Effector memory CD4-positive, alpha-beta T cell (primary cell): ENCODE measurements at places on chromosomes 2 and 18.

DNA sequence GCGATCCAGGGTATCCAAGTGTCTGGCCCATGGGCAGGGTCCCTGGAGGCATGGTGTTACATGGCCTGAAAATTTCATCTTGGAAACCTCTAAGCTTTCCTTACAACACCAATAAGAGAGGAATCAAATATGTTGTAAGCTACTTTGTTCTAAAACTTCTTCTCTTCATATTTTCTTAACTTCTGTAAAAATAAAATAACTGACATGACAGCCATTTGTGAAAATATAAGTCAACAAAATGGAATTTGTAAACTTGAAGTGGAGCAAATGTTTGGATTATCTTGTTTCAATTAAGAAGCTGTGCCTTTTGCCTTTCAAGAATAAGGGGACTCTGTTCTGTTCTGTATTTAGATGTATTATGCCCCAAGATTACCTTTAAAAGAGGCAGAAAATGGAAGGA is 319.7 kb downstream of the LPIN1 start:
- no peak for DNase-seq

- no peak for DNase-seq
Measured at GRCh38 chr18:12474876-12475275, 67.1 kb downstream of the PRELID3A start.

DNA sequence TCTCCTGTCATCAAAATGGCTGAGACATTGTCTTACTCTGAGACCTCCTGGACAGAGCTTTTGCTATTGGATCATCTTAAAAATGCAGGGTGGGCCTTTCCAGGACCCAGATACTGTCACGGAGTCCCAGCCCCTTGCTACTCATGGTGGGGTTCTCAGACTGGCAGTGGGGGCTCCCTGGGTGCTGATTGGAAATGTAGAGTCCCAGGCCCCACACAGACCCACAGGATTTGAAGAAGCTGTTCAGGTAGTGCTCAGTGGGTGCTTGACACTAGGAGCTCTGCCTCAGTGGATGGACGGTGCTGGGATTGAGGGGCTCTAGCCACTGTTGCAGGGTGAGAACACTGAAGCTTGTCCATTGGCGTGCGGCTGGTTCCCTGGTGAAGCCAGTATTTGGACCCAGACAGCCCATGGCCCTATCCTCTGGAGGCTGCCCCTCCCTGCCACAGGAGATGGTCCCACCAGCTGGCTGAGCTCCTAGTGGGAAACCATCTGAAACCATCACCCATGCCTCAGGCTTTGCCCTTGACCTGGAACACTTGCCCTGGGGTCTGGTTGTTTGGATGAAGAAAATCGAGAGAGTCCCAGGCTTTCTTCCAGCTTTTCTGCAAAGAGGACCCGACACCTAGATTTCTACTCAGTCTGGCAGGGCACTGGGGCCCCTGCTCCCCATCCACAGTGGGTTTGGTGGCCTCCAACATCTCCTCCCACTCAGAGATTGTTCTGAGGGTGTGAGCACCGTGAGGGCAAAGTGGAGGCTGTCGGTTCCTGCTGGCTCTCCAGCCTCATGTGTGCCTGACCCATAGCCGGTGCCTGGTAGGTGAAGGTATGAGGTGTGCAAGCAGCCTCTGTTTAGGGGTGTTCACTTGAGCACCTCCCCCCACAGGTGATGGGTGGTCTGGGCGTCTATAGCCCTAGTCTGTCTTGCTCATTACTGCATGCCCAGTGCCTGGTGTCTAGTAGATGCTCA is 30.1 kb downstream of the MROH2A start:
- DNase-seq, result no peak

GRCh38 chr2:200184748-200185627 is 121.5 kb upstream of the SPATS2L start:
- no peak for DNase-seq

DNA sequence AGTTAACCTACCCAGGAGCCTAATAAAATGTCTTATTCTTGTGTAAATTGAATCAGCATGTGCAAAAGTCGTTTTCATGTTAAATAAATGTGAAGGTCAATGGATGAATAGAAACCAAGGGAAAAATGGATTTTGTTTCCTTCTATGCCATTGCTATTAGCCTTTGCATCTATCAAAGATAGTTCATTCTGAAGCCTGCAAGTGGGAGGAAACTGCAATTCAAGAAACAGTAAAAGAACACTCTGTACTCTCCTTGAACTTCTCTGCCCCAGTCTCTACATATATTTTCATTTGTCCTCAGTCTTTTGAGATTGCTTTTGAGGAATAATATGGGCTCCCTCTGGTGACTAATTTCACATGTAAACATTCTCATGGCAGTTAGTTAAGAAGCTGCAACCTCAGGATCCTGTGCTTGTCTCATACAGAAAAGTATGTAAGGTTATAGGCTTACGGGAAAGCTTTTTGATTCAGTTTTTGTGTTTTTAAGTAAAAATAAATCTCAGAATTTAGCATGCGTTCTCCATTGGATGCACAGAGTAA is 1590.0 kb upstream of the LRRTM1 start:
- no peak for DNase-seq

- no peak for DNase-seq
Measured at GRCh38 chr18:50619861-50620275, 60.0 kb downstream of the MAPK4 start.

DNA sequence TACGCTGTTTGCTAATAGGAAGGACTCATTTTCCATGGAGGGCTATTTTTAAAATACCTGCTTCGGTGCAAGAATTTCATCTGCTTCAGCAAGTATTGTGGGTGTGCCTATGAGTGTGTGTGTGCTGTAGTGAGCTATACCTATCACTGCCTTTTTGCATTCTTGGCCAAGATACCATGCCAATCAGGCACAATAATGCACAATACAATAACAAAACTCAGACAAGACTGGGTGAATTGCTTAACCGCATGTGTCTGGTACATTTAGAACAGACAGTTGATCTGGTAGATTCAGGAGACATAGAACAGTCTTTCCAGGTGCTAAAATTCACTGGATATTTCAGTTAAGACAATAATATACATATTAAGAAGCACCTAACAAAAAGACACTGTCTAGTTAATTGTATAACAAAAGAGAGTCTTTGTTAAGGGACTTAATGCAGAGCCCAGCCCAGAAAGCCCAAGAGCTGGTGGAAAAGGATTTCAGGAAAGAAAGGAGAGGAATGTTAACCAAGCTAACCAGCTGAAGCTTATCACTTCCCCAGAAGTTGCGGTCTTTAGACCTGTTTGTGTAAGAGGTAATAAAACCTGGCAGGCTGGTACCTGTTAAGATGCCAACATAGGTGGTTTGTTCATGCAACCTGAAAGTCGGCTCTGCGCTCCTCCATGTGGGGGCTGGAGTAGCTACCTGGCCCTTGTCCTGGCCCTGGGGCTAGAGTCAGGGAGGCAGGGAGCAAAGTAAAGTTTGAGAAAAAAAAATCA is 153.3 kb upstream of the RBMS1 start:
- no peak for DNase-seq

DNA sequence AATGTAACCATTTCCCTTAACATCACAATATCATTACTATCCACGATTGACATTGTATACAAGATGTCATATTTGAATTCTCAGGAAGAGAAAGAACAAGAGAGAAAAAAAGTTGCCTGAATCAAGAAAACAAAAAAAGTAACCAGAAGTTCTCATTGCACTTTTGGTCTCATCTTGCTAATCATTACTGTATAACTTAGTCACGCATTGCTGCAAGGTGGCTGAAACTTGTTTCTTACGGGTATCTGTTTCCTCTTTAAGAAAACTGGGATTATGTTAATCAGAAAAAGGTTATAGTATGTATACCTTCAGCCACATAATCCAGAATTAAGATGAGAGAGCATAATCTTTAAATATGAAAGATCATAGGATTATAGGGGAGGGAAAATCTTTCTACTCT is 639.7 kb upstream of the SYT4 start:
- no peak for DNase-seq

- DNase-seq, result no peak
Measured at GRCh38 chr18:23617412-23618014, 31.2 kb upstream of the NPC1 start.

- DNase-seq, result no peak
Measured at GRCh38 chr2:185074156-185074555, 475.8 kb downstream of the ZNF804A start.

GRCh38 chr18:29160170-29160569 is 983.2 kb upstream of the CDH2 start:
- no peak for DNase-seq

DNA sequence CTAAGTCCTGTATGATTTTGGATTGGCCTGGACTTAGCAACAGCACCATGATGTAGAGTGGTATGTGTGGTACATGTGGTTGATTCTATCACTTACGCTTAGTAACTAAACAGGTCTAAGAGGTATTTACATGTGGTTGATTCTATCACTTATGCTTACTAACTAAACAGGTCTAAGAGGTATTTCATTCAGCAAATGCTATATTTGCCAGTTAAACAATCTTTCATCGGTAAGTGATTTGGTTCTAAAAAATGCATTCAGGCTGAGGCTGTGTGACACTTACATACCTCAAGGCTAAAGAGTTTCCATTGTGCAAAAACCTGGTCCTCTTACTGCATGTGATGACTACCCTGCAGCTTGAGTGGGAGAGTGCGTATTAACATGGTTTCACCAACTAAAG is 13.1 kb downstream of the EIF4E2 start:
- no peak for DNase-seq

GRCh38 chr2:47295131-47295980 is 107.6 kb upstream of the MSH2 start:
- no peak for DNase-seq

- DNase-seq, result no peak
Measured at GRCh38 chr18:40751186-40751585, 1203.8 kb upstream of the PIK3C3 start.

- no peak for DNase-seq
Measured at GRCh38 chr18:35581898-35582641, 530 bp downstream of the GALNT1 start.

DNA sequence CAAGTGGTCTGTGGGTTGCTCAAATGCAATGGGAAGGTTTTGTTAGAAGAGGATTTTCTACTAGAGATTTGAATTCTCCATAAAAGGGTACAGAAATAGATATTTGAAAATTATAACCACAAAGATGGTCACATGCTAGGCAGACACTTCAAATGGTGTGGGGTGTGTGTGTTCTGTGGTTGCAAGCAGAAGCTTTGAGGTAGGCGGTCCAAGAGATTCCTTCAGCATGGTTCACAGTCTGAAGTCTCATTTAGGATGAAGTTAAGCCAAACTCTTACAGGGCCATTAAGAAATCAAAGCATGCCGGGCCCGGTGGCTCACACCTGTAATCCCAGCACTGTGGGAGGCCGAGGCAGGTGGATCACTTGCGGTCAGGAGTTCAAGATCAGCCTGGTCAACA is 38.3 kb upstream of the RMDN2 start:
- DNase-seq, result no peak

DNA sequence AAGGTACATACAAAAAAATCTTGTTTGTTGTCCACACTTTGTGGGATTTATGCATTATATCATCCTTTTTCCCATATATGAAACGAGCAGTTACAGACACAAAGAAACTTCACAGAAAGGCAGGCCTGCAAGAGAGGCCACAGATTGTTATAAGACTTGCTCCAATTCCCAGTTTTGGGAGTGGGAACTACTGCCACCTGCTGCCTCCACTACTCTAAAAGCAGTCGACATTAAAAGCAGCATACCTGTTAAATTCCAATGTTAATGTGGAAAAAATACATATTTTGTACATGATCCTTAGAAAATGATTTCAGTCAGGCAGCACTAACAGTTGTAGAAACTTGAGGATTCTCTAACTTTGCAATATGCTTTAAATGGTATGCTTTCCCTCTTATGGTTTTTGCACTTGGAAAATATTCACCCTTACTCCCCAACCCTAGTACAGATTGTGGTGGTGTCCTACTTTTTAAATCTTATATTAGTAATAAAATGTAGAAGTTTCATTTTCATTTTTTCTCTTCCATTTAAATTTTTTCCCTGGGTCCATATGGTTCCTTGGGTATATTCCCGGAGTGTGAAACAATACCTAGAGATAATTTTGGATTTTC is 37.9 kb downstream of the SLC38A11 start:
- no peak for DNase-seq

- no peak for DNase-seq
Measured at GRCh38 chr2:230614913-230615332, 97.7 kb upstream of the CAB39 start.
